ENCODE measurements at places on chromosomes 16 and 17.
A peak's percentile ranks its signal among the peaks of the same experiment; 100 is the strongest.

- no peak for DNase-seq
Measured at GRCh38 chr16:11966173-11966572, 1.2 kb downstream of the TNFRSF17 start.

DNA sequence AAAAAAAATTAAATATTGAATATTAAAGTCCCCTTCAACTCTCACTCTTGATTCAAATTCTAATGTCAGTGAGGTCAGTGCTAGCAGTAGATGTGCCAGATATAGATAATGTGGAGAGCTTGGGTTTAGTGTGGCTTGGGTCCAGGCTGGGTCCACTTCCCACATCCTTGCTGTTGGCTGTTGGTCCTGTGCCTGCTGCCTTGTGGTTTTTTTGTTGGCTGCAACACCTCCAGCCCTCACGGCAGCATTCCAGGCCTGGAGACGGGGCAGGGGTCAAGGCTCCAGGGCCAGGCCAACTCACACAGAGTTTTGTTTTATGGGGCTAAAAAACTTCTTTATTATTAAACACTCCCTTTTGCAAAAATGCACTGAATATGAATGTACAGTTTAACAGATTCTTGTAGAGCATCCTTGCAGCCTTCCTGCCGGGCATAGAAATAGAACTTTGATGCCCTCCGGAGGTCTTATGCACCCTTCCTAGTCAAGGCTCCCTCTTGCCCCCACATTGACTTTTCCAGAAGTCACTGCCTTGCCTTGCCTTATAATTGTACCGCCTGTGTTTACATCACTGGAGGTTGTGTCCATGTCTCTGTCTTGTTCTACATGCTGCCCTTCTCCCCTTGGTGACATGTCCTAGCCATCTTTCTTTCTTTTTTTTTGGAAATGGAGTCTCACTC is 25.5 kb upstream of the MYO15B start:
- DNase-seq = no peak

GRCh38 chr17:58488428-58488890 is 251 bp upstream of the HSF5 start:
- no peak for DNase-seq

DNA sequence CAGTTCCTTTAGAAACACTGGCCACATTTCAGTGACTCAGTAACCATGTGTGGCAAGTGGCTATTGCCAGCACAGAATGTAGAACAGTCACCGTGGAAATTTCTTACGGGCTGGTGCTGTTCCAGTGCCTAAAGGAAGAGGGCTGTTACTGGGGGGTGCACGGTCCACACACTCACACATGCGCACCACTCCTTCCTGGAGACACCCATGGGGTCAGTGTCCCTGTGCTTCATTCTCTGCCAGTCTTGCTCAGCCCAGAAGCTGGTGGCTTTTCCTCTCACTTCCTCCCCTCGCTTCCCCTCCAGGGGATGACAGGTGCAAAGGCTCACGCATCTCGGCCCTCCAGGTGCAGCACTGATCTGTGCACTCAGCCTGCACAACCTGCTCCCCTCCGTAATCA is 115.6 kb downstream of the CCDC182 start:
- DNase-seq = no peak

GRCh38 chr16:84443166-84443802 is 61.2 kb downstream of the MEAK7 start:
- DNase-seq = no peak

DNA sequence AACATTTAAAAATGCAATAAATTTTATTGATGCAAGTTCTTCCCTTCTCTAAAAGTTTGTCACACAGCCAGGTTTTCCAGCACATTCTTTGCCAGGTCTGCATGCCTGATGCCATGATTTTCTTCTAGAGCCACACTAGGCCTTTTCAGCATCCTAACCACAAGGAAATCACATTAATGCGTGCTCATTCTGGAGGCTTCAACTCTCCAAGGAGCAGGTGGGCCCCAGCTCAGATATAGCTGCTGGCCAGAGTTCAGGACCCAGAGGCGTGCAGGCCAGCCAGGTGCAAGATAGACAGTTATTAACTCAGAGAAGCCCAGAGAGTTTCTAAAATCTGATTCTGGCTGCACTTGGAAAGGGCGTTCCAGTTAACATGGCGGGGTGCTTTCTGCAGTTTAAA is 124.5 kb upstream of the MAF start:
- DNase-seq = no peak

DNA sequence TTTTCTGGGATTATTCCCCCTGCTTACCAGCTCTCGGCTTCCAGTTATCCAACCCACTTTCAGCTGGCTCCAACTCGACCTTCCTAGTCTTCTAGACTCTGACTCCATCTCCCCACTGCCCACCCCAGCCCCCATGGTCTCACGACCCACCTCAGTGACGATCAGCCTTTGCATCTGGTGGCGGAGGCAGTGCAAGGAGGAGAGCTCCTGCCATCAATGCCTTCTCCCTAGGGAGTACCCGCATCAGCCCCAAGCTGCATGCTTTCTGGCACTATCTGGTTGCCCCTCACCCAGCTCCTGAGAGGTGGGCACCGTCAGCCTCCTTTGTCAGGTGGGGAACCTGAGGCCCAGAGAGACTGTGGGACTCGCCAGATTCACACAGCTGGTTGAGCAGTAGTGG is 72.6 kb upstream of the RPL38 start:
- no peak for DNase-seq

- DNase-seq = no peak
Measured at GRCh38 chr17:36203335-36203734, 6.8 kb upstream of the CCL3L1 start.

GRCh38 chr16:78884204-78884603 is 716.3 kb downstream of the MAF start:
- DNase-seq = no peak

DNA sequence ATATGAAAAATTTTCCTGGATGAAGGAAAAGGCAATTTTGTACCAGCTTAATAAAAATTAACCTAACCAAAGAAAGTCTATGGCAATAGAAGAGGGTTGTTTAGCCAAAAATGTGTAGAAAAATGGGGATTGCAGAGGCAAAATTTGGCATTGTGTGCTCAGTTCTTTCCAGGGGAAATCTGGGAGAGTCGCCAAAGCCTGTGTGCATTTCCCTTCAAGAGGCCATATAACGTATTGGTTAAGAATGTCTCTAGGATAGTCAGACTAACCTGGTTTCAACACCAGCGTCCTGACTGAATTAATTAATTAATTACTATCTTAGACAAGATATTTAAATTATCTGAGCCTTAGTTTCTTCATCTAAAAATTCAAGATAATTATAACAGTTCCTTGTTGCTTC is 44.8 kb upstream of the HLF start:
- no peak for DNase-seq

GRCh38 chr17:64356776-64357175 is 33.9 kb downstream of the PECAM1 start:
- no peak for DNase-seq

DNA sequence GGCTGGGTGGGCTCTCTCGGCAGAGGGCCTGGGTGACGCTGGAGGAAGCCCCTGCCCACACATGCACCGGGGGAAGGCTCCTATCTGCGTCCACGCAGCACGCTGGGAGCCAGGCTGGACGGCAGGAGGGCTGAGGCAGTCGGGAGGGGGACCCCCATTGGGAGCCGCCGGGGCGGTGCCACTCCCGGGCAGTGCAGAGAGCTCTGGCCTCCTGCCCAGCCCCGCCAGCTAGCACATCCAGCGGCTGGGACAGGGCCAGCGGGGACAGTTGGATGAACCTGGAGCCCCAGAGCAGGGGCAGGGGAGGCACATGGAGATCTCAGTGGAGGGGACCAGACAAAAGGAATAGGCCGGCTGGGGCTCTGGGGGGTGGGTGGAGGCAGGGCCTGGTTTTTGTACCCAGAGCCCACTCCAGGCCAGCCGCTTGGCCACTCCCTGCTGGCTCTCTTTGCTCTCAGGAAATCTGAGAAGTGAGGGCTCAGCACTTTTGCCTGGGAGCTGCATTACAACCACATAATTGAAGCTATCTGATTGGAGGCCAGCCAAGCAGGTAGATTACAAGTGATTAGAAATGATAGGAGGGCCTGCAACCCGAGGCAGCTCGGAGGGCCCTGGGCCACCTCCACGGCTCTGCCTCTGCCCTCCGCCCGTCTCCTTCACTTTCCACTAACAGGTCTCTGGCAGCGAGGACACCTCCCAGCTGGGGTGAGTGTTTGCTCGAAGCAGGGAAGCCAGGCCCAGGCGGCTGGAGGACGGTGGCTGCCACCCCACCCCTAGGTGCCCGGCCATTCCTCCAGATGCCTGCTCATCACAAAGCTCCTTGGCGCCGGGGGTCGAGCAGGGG is 40.1 kb downstream of the ENGASE start:
- no peak for DNase-seq

DNA sequence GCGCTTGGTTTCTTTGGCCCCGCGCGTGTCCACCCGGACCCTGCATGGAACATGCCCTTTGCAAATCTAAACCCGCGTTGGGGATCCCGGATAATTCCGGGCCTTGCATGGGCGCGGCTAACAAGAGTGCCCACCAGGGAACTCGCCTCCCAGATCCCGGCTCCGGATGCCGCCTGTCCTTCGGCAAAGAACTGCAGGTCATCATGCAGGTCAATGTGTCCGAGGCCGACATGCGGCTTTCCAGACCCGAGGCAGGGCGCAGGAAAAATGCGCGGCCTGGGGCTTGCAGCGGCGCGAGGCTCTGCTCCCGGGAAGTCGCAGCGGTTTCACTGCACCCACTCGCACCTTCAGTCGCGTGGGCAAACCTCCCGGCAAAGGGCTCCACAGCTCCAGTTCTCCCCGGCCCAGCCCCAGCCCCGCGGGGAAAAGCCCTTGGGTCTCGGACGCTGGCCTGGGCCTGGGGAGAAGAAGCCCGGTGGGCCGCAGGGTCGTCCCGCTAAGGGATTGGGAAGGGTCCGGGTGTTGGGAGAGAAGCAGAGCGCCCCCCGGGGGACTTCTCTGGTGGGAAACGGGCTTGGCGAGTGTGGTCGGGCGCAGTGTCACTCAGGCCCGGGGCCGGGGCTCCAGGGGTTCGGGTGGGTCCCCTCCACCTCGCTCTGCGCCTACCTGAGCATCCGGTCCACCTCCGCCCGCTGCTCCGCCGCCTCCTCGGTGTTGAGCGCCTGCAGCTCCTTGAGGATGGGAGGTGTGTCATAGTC is 805 bp downstream of the HNF1B start:
- no peak for DNase-seq

DNA sequence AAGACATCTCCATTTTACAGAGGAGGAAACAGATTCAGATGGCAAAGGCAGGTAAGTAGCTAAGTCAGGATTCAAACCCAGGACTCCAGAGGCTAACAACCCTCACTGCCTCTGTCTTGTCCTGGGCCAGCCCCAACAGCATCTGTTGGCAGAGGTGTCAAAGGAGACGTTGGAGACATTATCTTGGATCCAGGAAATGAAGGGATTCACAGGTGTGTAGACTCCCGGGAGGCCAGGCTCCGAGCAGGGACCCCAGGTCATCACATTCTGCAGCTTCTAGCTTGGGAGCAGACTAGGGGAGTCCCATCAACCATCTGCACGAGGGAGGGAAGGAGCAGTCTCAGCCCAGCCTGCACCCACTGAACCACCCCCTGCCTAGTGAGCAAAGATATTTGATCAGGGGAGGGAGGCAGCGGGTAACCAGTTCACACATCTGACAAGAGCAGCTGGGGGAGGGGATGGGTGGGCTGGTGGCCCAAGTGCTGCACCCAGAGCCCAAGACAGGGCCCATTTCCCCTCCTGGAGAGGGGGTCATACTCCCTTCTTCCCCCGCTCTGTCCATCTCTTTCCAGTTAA is 1.0 kb upstream of the B9D1 start:
- DNase-seq = no peak

- no peak for DNase-seq
Measured at GRCh38 chr16:81237282-81237681, 1.2 kb upstream of the BCO1 start.

DNA sequence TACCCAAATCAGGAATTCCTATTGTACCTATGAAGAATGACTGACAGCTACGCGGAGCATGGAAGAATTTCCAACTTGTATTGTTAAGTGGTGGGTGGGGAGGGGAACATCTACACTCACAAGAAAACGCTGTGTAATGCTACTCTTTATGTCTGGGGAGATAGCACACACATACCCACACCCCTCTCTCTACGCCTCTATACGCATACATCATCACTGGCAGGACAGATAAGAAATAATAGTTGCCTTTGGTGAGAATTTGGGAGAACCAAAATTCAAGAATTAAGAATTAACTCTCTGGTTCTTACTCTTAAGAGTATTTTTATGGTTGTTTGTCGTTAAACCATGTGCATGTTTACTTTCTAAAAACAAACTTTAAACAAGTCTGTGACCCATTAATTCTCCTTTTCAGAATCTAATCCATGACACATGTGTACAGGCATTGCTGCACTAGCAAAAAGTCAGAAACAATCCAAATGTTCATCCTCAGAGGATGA is 33.9 kb downstream of the CREBBP start:
- no peak for DNase-seq

DNA sequence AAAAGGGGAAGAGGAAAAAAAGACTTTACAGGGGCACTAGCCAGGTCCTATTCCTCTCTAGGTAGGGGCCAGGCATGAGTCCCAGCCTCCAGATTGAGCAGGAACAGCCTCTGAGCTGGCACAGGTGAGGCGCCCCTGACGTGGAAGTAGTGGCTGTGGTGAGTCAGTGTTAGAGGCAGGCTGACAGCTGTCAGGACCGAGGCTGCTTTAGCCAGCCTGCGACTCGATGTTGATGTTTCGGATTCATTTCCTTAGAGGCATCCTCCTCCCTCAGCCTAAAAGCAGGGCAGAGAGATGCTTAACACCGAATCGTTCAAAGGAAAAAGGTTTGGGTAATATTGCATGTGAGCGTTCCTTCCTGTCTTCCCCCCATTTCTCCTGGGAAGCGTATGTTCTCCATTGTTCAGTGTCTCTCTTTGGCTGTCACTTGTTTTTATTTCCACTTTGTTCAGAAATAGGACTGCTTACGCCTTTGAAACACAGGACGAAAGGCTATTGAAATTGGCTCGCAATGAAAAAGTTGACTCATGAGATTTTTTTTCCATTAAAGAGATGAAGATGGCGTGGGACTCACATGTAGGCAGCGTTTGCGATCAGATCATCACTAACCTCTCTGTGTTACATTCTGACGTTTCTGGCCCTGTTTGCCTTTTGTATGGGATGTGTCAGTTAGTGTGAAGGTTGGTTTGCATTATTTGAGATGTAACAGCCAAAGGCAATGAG is 1.3 kb downstream of the KIAA0513 start:
- DNase-seq = peak; percentile 76

GRCh38 chr17:70825321-70826125 is 656.2 kb downstream of the KCNJ2 start:
- DNase-seq = no peak

DNA sequence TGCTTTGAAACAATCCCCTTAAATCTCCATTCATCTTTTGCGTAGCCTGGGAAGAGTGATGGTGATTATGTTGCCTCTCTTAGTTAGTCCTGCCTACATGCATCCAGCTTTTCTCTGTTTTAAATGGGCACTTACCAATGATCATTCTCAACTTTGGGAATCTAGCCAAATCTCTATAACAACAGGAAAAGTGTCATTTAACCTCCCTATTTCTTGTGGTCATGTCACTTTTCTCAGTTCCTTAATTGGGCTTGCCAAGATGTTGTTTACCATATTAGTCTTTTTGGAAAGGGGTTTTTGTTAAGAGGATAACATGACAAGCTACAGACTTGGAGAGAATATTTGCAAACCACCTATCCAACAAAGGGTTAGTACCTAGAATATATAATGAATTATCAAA is 15.6 kb upstream of the CLEC10A start:
- DNase-seq = no peak

Data from effector CD4-positive, alpha-beta T cell (primary cell).